ENCODE measurements at places on chromosomes 1 and 21. TPM values are rescaled to one million over a fixed set of nuclear protein-coding genes. Genes with fewer than 3 reads are reported as not detected.
A peak's percentile ranks its signal among the peaks of the same experiment; 100 is the strongest.

DNA sequence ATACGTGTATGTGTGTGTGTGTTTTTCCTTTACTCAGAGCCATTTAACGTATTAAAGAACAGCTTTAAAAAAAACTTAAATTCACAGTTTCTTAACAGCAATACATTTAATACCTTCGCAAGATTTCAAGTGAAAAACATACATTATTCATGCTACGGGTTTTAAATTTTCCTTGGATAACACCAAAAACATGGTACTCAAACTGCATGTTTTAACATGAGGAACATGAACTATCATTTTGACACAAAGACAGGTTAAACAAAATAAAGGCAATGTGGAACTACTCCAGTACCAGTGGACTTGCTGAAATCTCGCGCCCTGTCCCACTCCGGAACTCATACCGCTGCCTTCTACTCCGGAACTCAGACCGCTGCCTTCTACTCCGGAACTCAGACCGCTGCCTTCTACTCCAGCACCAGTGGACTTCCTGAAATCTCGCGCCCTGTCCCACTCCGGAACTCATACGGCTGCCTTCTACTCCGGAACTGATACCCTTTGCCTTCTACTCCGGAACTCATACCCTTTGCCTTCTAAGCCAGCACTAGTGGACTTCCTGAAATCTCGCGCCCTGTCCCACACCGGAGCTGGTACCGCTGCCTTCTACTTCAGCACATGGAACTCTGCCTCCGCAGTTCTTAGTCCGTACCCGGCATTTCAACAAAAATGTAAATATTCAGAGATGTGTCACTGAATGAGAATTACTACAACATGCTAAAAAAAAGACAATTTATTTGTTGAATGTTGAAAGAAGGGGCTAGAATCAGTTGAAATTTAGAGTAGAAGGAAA is 148.6 kb downstream of the NCAM2 start:
- no peak for DNase-seq
- no peak overlapping the region for H3K27ac ChIP-seq
- H3K36me3 ChIP-seq, result no peaks in the 10 kb centered on the region
- H3K4me1 ChIP-seq, result no peaks in the 10 kb centered on the region
- no peaks in the 10 kb centered on the region for H3K27me3 ChIP-seq

DNA sequence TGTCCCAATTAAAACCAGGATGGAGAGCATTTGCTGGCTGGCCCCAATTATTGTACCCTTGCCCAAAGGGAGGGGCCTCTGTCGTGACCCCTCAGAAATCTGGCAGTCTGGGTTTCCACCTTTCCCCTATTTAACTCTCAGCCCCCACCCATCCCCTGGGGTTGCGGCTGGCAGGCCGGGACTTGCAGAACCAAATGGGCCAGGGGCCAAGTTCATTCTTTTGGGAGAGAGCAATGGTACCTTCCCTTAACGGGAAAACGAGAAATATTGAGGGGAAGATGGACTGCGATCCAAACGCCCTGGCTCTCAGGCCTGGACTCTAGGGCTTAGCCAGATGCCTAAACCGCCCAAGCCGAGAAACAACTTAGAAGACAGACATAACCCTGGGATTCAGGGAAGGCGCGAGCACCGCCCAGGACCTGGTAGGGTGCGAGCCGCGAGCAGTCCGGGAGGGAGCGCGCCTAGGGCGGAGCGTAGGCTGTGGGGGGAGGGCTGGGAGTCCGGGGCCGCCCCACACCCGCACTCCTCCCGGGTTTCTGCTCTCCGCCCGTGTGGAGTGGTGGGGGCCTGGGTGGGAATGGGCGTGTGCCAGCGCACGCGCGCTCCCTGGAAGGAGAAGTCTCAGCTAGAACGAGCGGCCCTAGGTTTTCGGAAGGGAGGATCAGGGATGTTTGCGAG is at the start of gene SLC27A3:
SLC27A3 (plus strand) TSS at position 628 of the 678 bp plus-strand sequence. CDS start 91 bp downstream, outside the sequence.
- DNase-seq, result peak; percentile 60
- peak within 1 kb of the TSS; percentile 55 for H3K27ac ChIP-seq
- H3K4me1 ChIP-seq, result peaks cover 13% of the 10 kb centered on the region
- no peaks in the 10 kb centered on the region for H3K27me3 ChIP-seq
- H3K36me3 ChIP-seq, result peaks cover 17% of the 10 kb centered on the region

- no peaks in the 10 kb centered on the region for H3K27me3 ChIP-seq
- H3K4me1 ChIP-seq, result no peaks in the 10 kb centered on the region
- no peak for DNase-seq
- H3K36me3 ChIP-seq, result peaks cover 57% of the 10 kb centered on the region
These were observed 101.5 kb downstream of the ARHGEF10L start for GRCh38 chr1:17640975-17641374.

Gene SPRR5
- total RNA-seq, result not detected
